ENCODE measurements at places on chromosomes 1 and 21. TPM values are rescaled to one million over a fixed set of nuclear protein-coding genes. Genes with fewer than 3 reads are reported as not detected.

RSPO1 gene
- total RNA-seq, result 3.1 TPM

SYNC gene
- 27.1 TPM for total RNA-seq

- DNase-seq, result no peak
Observed at GRCh38 chr1:54497338-54497737, 50.7 kb upstream of the ACOT11 start.

SAMD13 gene
- total RNA-seq, result 0.61 TPM

RXFP4 gene
- total RNA-seq, result not detected

DNA sequence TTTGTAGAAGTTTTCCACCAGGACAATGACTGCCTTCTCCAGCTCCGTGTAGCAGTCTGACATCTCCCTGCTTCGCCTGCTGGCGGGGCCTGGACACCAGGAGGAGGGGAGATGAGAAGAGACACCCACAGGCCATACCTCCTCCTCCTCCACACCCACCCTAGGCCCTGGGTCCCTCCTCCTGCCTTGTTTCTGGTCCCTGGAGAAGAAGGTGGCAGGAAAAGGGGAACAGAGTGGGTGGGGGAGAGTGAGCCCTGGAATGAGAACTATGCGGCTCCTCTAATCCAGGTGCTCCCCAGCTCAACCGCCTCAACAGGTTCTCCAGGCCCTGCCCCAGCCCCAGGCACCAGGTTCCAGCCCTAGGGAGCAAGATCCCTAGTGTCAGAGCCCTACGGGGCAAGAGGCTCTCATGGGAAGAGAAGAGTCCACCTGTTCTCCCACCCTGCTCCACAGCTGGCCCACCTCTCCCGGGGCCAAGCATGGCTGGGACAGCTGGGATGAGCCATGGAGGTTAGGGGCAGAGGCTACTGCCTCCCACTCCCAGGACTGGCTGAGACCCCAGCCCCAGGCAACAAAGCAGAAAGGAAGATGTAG, 4.8 kb downstream of the S100A16 start:
- no peak for DNase-seq

DNA sequence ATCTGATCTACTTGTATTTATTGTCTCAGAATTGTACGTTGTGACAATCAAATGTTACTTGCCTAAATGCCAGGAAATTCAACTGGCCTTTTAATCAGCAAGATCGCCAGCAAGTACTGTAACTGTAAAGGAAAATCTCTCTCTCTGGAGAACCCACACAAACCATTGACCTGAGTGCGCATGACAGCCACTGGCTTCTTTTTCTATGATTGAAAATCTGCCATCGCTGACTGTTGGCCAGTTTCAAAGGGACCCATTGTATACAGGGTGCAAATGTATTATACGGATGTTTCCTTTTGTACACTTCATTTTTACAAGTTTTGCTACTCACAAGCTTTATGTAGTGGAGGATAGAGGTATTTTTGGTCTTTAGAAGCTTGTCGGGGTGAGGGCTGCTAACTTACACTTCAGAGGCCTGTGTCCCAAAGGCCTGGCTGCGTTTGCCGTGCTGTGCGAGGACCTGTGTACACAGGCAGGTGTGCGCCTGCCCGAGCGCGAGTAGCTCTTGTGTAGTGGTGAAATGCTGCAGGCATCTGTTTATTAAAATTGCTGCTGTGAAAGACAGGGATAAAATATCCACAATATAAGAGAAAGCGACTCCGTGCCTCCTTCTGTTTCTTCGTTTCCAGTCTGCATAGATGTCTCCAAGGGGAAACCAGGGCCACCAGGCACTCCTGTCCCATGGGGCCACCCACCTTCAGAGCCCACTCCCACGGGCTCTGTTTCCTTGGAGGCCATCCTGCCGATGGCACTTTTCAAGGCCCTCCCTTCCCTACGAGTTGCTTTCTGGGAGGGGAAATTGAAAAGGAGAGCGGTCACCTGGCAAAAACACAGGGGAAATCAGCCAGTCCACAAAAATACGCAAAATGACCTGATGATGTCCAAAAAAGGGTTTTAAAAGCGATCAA, 25.3 kb upstream of the TRAPPC10 start:
- DNase-seq, result no peak

GRCh38 chr1:76868916-76869315, 1.6 kb downstream of the ST6GALNAC5 start:
- no peak for DNase-seq

- no peak for DNase-seq
Observed at GRCh38 chr1:23101101-23101827, 67.4 kb downstream of the LUZP1 start.

KPNA6 gene
- 73.7 TPM for total RNA-seq

OR2L2 gene
- 0.10 TPM for total RNA-seq

DNA sequence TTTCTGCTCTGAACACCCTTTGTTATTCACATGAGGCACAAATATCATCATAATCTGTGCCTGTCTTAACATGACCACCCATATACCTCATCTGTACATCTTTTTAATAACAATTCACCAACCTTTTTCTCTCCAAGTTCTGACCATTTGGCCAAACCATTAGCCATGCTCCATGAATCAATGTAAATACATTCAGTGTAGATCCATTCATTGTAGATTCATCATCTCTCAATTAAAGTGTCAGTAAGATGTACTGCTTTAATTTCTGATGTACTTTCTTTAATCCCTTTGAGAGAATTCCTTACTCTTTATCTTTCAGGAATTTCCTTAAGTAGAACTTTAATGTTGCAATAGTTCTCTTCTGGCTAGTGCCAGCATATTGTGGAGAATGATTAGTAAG, 126.2 kb upstream of the LRRC7 start:
- no peak for DNase-seq

GRCh38 chr1:203284411-203285123, 20.8 kb upstream of the BTG2 start:
- DNase-seq, result no peak
